ENCODE measurements at places on chromosomes 11 and 22.

DNA sequence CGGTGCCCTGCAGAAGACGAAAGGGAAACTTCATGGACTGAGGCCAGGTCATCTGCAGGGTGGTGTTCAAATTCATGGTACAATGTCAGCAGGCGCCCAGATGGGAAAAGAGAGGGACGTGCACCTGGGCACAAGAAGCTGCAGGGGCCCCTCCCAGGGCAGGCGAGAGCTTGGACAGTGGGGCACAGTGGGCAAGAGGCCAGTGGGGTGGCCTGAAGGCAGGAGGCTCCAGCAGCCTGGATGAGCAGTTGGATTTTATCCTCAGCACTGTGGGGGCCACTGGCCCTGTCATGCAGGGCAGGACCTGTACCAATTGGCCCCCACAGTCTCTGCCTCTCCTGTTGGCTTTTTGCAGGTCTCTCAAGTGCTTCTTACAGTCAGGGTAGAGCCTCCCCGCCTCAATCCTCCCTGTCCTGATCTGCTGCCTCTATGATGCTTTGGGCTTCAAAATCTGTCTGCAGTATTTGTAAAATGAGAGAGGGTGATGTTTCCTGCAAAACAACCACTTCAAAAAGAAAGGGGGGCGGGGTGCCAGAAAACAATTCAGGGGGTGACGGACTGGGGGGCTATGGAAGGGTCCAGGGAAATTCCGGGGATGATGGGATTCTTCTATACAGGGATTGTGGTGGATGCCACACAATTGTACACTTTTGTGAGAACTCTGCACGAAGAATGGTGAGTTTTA is 1.7 kb upstream of the BID start:
- DNase-seq: no peak

DNA sequence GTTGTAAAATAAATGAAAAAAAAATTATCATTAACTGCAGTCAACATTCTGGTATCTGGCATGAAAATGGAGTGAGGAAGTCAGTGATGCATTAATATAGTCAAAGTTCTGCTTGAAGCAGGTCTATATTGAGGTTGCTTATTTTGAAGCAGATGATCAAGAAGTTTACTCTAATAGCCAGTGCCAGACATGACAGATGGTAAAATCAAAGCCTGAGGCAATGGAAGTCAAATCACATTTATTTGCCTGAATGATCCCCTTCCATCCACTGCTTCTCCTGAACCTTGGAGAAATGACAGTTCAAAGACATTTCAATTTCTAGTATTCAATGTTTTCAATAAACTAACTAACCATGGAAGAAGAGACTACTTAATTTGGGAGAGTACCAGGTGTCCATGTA is 430.0 kb downstream of the FAM181B start:
- DNase-seq: no peak

DNA sequence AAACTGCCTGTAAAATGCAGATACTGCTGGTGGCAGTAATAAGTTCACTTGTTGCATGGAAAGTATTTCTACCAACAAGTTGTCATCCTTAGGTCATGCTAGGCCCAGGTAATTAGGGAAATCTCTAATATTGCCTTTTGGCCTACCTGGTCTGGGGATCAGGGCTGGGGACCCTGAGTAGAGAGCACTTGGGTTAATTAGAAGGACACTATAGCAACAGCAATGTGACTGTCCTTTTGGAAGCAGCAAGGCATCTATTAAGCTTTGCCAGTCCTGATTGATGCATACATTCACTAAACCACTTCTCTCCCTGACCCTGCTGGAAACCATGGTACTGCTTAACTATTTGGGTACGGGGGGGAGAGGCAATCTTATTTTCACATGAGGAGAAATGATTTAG is 86.5 kb upstream of the GNAZ start:
- no peak for DNase-seq

DNA sequence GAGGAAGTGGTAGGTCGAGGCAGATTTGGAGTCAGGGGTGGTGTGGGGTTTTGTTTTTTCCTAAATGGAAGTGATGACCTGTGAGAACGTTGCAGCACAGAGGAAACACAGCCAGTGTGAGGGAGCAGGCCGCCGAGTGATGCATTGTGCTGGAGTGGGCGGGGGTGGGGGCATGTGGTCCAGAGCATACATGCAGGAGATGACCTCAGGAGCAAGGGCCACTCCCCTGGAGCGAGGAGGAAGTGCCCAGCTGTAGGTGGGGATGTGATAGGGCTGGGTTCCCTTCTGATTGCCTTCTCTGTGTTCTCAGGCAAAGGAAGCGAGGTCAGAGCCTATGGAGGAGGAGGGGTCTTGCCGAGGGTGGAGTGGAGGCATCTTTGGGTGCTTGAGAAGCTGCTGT is 81.4 kb downstream of the PPP6R3 start:
- no peak for DNase-seq

GRCh38 chr11:68838572-68838964 is 3.1 kb downstream of the CPT1A start:
- DNase-seq: no peak
